Esophagus squamous epithelium (tissue), 5 donors: ENCODE measurements at places on chromosomes 1 and 21.
A peak's percentile ranks its signal among the peaks of the same experiment; 100 is the strongest.

DNA sequence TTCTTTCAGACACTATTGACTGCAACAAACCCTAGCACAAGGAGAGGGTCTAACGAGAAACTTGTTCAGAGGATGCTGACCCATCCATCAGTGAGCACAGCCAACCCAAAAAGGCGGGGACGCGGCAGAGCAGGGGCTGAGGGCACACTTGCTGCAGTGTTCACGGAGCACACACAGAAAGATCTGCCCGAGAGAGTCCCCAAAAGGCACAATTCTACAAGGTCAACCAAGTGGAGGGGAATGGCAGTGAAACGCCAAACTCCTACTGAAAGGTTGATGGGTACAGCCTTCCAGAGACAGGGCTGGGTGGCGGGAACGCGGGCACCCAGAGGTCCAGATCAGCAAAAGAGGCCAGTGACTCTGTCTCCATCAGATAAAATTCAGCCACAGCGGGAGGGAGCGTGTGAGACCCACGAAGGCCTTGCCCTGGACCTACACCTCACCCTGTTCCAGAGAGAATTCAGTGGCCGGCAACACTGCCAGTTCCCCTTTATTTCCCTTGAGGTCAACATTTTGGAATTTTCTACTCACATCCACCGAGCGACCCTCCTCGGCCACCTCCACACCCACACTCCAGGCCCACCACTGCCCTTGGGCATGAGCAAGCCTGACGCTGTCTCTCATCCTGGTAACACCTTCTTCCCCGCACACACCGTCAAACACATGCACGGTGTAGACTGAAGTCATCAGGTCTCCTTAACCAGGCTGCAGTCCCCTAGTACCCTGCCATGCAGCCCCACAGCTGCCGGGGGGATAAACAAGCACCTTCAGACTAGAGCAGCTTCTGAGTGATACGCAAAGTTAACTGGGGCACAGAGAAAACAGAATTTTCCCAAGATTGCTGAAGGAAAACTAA is 5.5 kb downstream of the GNG4 start:
- no peak overlapping the region for H3K27ac ChIP-seq
- no peak for DNase-seq
- no peaks in the 10 kb centered on the region for H3K36me3 ChIP-seq
- no peak overlapping the region for H3K4me3 ChIP-seq

DNA sequence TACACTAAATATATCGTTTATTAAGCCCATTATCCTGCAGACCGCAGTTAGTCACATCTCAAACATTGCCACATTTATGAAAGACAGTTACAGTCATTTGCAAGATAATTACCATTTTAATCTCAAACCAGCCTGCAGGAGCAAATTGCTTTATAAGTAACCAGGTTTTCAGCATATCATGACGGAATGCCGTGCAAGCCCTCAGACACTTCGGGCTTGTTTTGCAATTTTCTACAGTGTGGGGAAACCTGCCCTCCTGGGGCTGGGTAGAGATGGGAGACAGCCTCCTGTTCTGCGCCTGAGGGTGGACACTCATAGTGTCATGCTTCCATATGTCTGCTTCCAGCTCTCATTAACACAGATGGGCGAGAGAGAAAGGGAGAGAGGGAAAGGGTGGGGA is 563.9 kb downstream of the NPHP4 start:
- no peak overlapping the region for H3K27ac ChIP-seq
- no peak for DNase-seq
- H3K36me3 ChIP-seq: no peaks in the 10 kb centered on the region
- H3K27me3 ChIP-seq: no peaks in the 10 kb centered on the region

DNA sequence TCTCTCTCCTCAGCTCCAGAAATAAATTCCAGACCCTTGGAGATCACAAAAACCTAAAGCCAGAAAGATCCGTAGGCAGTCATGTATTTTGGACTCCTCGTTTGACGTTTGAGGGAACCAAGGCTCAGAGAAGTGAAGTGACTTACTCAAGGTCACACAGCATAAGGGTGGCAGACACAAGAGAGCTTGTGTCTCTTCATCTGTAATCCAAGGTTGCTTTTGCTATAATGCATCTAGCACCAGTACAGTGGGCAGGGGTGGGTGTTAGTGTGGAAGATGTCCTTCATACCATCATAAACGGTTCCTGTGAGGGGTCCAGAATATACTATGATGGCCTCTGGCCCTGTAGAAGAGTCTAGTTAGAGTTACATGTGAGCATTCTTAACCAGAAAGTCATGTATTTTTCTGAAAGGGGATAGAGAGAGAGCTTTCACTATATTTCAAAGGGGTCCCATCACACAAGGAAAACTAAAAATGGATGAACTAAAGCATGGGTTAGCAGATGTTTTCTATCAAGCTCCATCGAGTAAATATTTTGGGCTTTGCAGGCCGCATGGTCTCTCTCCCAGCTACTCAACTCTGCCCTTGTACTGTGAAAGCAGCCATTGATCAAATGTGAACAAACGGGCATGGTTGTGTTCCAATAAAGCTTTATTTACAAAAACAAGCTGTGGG is 144.9 kb downstream of the TOMM20 start:
- peak overlapping the region; percentile 65 for H3K27ac ChIP-seq
- no peaks in the 10 kb centered on the region for H3K36me3 ChIP-seq
- peaks cover 85% of the 10 kb centered on the region for H3K4me1 ChIP-seq
- no peak for DNase-seq

GRCh38 chr1:5709461-5709975 is 282.7 kb downstream of the NPHP4 start:
- H3K36me3 ChIP-seq: no peaks in the 10 kb centered on the region
- H3K4me1 ChIP-seq: no peaks in the 10 kb centered on the region
- no peak for DNase-seq
- H3K4me3 ChIP-seq: no peak overlapping the region
- peaks cover 34% of the 10 kb centered on the region for H3K27me3 ChIP-seq

GRCh38 chr1:226541631-226542622 is 6.6 kb upstream of the STUM start:
- no peak for DNase-seq
- no peak overlapping the region for H3K27ac ChIP-seq
- no peaks in the 10 kb centered on the region for H3K36me3 ChIP-seq
- no peaks in the 10 kb centered on the region for H3K4me1 ChIP-seq

DNA sequence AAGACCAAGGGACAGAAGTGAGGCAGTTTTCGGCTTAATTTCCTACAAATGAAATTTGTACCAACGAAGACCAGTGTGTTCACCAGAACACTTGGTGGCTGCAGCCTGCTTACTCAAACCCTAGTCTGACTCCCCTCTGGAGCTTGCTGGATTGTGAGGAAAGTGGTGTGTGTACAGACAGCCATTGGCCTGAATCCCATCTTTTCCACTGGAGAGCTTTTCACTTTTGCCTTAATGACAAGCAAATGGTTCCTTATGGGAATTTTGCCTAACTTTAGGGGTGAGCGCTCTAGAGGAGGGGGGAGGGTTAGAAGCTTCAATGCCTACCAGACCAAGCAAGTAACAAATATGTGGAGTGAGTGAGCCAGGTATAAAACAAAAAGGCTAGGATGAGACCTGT is 17.3 kb downstream of the METTL13 start:
- H3K27me3 ChIP-seq: no peaks in the 10 kb centered on the region
- no peak for DNase-seq
- no peak overlapping the region for H3K4me3 ChIP-seq
- H3K27ac ChIP-seq: no peak overlapping the region
- peaks cover 15% of the 10 kb centered on the region for H3K36me3 ChIP-seq
